ENCODE measurements at places on chromosomes 12 and 14.

GRCh38 chr14:100824091-100824551 lies 1.8 kb upstream of the MEG3 start:
- peak; percentile 87 for DNase-seq
- no peak overlapping the region for H3K4me3 ChIP-seq
- no peaks in the 10 kb centered on the region for H3K36me3 ChIP-seq
- H3K4me1 ChIP-seq = no peaks in the 10 kb centered on the region
- H3K27me3 ChIP-seq = peaks cover 33% of the 10 kb centered on the region

GRCh38 chr12:10102322-10102721 lies 3.5 kb upstream of the CLEC1A start:
- H3K4me3 ChIP-seq = no peak overlapping the region
- H3K36me3 ChIP-seq = no peaks in the 10 kb centered on the region
- H3K4me1 ChIP-seq = peaks cover 5% of the 10 kb centered on the region
- no peak for DNase-seq

DNA sequence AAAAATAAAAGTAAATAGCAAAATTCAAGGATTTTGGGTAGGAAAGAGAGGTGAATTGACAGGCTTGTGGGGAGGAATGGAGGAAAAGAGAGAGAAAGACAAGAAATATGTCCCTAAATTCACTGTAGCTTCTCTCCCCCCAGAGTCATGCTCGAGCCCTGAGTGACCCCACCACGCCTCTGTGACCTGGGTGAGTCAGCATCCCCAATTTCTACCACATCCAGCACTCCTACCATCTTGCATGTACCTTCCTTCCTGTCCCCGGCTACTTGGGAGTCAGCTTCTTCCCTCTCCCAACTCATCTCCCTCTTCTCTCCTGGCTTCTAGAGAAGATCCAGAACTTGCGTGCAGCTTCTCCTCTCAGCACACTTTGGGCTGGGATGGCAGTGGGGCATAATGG lies 9.8 kb downstream of the ZNF219 start:
- no peak for DNase-seq
- no peaks in the 10 kb centered on the region for H3K27me3 ChIP-seq
- H3K27ac ChIP-seq = no peak overlapping the region
- H3K36me3 ChIP-seq = peaks cover 81% of the 10 kb centered on the region

- H3K27ac ChIP-seq = no peak overlapping the region
- H3K4me1 ChIP-seq = no peaks in the 10 kb centered on the region
- no peak overlapping the region for H3K4me3 ChIP-seq
- no peak for DNase-seq
- no peaks in the 10 kb centered on the region for H3K27me3 ChIP-seq
Measured at GRCh38 chr14:34199585-34199984, 248.7 kb upstream of the EGLN3 start.

DNA sequence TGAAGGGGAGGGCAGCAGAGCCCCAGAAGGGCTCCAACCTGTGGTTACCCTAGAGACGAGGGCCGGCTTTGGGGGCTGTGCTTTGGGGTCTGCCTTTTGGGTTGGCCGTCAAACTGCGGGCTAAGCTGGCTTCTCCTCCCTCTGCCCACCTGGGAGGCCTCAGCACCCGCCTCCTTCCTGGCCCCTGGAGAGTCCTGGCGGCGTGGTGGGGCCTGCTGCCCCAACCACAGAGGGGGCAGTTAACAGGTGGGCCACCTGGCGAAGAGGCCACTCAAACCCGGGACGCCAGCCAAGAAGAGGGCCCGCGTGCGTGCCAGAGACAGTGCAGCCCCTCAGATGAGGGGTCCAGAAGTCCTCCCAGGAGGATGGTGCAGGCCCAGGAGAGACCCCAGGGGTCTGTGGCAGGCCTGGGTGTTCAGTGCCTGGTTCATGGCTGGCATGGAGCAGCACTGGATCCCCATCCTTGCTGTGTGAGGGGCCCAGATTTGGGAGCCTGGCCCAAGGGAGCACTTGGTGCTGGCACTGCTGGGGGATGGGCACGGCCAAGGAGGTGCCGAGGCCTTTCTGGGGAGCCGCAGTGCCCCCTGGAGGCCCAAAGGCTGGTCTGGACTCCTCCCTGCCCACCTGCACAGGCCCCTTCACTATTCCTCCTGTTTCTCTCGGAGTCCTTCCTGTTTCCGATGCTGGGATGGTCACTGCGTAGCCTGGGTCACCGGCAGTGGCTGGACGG lies 48.8 kb downstream of the LRCOL1 start:
- H3K36me3 ChIP-seq = peaks cover 13% of the 10 kb centered on the region
- DNase-seq = peak; percentile 36
- H3K27ac ChIP-seq = no peak overlapping the region
- peaks cover 21% of the 10 kb centered on the region for H3K27me3 ChIP-seq
- peaks cover 35% of the 10 kb centered on the region for H3K4me1 ChIP-seq

- no peak overlapping the region for H3K4me3 ChIP-seq
- DNase-seq = no peak
- H3K27me3 ChIP-seq = no peaks in the 10 kb centered on the region
- peaks cover 70% of the 10 kb centered on the region for H3K4me1 ChIP-seq
- H3K27ac ChIP-seq = no peak overlapping the region
Measured at GRCh38 chr12:69480698-69481097, 10.5 kb downstream of the FRS2 start.

- DNase-seq = no peak
- H3K27ac ChIP-seq = no peak overlapping the region
- H3K4me1 ChIP-seq = no peaks in the 10 kb centered on the region
- no peaks in the 10 kb centered on the region for H3K36me3 ChIP-seq
- no peak overlapping the region for H3K4me3 ChIP-seq
- H3K27me3 ChIP-seq = no peaks in the 10 kb centered on the region
Measured at GRCh38 chr14:85315290-85315689, 214.7 kb upstream of the FLRT2 start.

DNA sequence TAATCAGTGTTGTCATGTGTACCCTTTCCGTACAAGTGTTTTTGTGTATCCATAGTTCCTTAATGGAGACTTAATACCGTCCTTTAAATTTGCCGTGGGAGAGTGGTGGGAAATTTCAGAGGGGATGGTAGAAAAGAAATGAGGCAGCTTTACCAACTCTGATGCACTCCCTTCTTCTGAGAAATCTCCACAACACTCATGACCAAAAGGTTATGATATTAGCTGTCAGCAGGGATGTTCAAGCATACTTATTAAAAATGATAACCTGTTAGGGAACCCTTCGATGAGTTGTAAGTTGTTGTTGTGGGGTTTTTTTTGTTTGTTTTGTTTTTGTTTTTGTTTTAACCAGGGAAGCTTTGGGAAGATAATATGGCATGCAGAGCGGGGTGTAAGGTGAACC lies 12.5 kb downstream of the RAB21 start:
- H3K36me3 ChIP-seq = peaks cover 22% of the 10 kb centered on the region
- DNase-seq = no peak
- no peaks in the 10 kb centered on the region for H3K27me3 ChIP-seq
- no peak overlapping the region for H3K27ac ChIP-seq
- H3K4me3 ChIP-seq = no peak overlapping the region
- peaks cover 5% of the 10 kb centered on the region for H3K4me1 ChIP-seq

DNA sequence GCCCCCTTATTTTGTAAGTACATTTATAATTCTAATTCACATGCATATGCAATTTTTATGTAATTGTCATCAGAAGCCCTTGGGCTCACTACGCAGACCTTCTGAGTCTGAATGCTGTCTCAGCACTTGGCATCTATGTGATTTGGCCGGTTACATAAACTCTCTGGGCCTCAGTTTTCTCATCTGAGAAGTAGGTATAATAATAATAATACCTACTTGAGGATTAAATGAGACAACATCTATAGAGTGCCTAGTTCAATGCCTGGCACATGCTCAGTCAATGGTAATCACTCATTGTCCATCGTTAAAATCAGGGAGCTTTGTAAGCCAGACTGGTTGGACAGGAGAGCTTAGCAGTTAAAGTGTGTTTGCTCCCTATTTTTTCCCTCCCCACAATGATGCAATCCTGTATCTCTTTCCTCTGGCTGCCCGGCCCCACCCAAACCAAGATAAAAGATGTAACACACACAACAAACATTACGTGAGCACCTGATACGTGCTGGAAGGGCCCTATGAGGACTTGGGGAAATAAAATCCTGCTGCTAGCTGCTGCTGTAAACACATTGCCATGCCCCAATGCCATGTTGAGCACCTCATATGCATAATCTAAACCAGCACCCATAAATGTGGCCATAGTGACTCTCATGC lies 235.0 kb downstream of the CRADD start:
- no peaks in the 10 kb centered on the region for H3K36me3 ChIP-seq
- H3K27ac ChIP-seq = no peak overlapping the region
- peak; percentile 29 for DNase-seq
- no peaks in the 10 kb centered on the region for H3K4me1 ChIP-seq

- no peak overlapping the region for H3K27ac ChIP-seq
- H3K36me3 ChIP-seq = peaks cover 54% of the 10 kb centered on the region
- DNase-seq = no peak
- H3K4me3 ChIP-seq = no peak overlapping the region
- no peaks in the 10 kb centered on the region for H3K27me3 ChIP-seq
Measured at GRCh38 chr12:57000393-57000792, 6.0 kb downstream of the ZBTB39 start.

Data from stomach (tissue), 19 donors.